ENCODE measurements at places on chromosomes 5 and 9.

DNA sequence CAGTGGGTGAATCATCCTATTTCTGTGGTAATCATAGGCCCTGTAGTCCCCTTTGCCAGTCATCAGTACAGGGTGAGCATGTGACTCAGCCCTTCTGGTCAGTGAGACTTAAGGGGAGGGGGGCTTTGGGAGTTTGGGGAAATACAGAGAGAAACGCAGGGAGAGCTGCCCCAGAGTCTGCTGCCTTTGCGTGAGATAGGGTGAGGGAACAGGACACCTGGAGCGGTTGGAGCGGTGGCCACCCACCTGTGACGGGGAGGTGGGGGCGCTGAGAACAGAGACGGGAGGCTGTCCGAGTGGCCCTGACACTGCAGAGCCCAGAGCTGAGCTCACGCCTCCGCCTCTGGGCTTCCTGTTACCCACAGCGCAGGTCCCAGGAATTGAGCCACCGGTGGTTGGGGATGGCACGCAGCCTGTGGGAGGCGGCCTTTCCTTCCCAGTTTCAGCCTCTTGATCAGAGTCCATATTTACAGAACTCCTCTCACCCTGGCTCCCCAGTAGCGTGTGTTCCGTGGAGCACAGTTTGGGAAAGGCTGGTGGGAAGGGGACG lies 92.0 kb upstream of the ERCC6L2 start:
- DNase-seq = no peak

GRCh38 chr5:98104454-98105188 lies 668.8 kb upstream of the RGMB start:
- no peak for DNase-seq

DNA sequence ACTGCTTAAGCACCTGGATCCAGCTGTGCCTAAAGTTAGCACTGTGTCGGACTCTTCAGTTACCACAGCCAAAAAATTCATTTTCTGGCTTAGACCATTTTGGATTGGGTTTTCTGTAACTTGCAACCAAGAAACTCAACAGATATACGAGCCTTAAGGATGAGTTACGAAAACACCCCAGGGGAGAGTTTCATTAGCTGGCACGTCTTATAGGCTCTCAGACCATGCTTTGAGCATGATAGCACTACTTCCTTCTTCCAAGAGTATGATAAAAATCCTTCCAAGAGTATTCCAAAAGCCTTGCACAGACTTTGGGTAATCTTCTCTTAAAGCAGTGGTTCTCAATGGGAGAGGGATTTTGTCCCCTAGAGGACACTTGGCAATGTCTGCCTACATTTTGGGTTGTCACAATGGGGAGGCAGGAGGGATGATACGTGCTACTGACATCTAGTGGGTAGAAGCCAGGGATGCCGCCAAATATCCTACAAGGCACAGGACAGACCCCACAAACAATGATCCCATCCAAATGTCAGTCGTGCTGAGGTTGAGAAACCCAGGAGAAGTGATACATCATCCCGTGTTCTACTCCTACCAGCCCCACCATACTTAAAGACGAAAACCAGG lies 64.8 kb downstream of the SMIM23 start:
- DNase-seq = no peak

- DNase-seq = no peak
Measured at GRCh38 chr9:89597711-89598362, 7.0 kb upstream of the GADD45G start.

DNA sequence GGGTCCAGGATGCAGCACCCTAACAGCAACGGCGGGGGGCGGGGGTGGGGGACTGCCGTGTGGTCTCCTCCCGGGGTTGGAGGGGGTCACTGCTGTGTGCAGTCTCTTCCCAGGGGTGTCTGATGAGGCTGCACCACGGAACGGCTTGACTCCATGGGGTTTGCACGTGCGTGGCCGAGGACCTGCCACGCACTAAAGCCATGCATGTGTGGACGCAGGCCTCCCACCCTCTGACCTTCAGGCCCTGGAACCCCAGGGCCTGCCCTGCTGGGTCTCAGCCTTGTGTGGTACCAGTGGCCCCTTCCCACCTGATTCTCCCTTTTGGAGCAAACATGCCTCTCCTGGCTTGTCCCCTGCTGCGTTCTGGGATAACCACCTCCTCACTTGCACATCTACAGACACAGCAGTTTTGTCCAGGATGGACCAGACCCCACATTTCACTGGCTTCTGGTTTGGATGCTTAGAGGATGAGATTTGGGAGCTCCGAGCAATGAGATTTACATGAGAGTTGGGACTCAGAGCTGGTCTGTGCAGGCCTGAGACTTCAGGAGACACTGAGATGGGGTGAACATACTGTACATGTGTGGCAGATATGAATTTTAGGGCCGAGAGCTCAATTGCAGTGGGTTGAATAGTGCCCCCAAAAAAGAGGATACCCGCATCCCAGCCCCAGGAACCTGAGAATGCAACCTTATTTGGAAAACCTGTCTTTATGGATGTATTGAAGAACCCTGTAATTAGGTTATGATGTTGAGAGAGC lies 45.8 kb downstream of the SLC12A7 start:
- no peak for DNase-seq

DNA sequence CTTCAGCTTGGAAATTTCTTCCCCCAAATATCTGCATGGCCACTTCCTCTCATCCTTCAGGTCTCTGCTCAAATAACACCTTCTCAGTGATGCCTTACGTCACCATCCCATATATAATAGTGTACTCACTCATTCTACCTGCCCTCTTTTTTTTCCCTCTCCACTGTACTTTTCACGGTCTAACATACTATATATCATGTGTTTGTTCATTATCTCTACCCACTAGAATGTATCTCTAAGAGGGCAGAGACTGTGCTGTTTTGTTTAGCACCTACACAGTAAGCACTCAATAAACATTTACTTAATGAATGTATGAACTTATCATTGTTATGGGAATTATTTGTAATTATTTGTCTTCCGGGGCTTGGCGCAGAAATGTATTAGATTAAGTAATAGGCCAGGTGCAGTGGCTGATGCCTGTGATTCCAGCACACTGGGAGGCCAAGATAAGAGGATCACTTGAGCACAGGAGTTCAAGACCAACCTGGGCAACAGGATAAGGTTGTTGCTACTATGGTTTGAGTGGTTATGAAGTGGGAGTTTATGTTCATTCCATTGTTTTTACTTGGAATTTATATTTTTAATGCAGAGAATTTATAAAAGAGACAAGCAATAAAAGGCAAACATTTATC lies 6.0 kb upstream of the IL13 start:
- no peak for DNase-seq

DNA sequence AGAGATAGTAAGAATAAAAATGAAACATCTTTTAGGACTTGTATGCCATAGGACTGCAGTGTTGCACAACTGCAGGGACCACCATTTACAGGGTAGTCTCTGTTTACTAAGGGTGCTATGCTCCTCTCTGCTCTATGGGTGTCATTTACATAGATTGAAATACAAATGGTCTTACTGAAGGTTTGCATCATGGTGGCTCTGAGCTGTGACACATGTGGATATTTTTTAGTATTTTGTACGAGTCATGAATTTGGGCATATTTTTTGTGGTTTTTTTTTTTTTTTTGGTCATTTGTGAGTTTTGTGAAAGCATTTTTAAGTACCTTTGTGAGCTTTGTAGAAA lies 47.4 kb downstream of the CSNK1G3 start:
- DNase-seq = no peak

- DNase-seq = no peak
Measured at GRCh38 chr5:142869886-142870285, 99.7 kb downstream of the ARHGAP26 start.

DNA sequence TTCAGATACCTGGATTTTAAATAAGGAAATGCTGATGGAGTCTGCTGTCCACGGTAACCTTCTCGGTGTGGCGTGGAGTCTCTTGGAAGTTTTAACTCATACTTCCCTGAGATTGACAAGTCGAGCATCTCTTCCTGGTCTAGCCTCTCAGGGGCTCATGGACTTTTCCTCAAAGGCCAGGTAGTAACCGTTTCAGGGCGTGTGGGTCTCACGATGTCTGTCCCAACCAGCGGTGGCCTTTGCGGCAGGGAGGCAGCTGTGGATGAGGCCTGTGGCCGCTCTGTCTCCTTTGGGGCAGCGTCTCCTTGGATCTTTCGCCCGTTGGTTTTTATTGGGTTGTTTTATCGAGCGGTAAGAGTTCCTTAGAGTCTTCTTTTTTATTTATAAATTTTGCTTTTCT lies 32.8 kb downstream of the CEP72 start:
- no peak for DNase-seq

DNA sequence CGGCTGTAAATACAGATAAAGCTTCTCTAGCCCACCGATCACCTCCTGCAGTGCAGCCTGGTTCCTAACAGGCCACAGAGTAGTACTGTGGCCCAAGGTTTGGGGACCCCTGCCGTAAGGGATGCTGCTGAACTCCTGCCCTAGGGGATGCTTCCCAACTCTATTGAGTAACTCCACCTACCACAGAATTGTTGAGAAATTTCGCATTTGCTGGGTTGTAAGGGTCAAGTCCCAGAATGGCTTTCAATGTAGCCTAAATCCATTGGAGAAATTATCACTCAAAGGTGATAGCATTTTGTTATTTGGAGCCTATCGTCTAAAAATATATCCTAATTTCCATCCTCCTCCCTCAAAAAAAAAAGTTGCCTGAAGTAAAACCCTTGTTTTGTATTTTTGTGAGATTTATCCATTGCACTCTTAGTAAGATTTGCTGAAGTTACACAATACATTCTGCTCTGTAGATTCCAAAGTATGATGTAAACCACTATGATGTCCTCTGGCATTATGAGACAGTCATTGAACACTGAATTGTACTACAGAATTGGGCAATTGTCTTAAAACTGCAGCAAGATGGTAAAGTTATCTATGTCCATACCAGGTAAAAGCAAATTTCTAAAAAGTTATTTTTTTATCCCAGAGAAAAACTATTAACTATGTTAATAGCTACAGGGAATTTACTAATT lies 14.0 kb downstream of the ACTBL2 start:
- no peak for DNase-seq

DNA sequence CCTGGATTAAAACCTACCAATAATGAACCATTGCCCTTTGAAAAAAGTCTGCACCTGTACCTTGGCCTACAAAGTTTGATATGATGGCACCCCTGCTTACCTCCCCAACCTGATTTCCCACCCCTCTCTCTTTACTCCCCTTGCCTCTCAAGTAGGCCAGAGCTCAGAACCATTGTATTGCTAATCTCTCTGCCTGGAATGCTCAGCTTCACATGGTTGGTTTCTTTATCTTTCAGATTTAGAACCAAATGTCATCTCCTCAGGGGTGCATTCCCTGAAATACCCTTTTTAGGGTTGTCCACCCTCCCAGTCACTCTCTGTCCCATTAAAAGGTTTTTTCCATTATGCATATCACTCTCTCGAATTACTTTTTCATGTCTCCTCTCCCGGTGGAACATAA lies 116.6 kb upstream of the VCAN start:
- DNase-seq = no peak

GRCh38 chr5:111735583-111736270 lies 21.3 kb downstream of the NREP start:
- no peak for DNase-seq

DNA sequence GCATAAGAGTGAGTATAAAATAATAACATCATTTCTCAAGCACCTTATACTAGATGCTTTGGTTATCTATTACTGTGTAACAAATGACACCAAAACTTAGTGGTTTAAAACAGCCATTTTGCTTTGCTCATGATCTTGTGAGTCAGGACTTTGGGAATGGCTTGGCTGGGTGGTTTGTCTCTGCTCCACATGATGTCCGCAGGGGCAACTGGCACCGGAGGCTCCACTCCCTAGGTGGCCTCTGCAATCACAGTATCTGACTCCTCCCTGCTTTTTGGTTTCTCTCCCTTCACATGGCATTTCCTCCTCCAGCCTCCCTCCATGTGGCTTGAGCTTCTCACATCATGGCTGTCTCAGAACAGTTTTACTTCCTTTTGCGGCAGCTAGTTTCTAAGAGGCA lies 259.5 kb downstream of the GAS1 start:
- no peak for DNase-seq
